ENCODE measurements at places on chromosomes 4 and X.

- no peak for DNase-seq
Measured at GRCh38 chr4:4492161-4492847, 49.5 kb downstream of the STX18 start.

GRCh38 chrX:129634541-129634940 lies 20.2 kb downstream of the APLN start:
- no peak for DNase-seq

DNA sequence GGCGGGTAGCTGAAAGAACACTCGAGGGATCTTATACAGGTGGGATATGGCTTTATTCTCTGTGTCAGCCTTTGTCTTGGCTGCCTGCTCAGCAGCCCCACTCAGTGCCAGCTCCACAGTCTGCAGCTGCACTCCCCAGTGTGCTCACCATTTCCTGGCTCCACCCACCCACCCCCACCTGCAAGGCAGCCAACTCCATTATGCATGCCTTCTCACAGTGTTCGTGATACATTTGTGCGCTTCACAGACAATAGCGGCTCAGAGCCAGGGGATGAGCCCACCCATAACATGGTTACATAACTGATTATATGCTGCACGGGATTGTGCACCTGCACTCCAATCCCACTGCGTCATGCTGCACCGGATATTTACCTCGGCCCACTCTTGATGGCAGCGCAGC lies 8.8 kb upstream of the TMEM128 start:
- DNase-seq, result no peak

- DNase-seq, result no peak
Measured at GRCh38 chrX:100979881-100980607, 10.5 kb downstream of the ARL13A start.

- DNase-seq, result peak; percentile 86
Measured at GRCh38 chr4:128916832-128917231, 107.3 kb downstream of the JADE1 start.

DNA sequence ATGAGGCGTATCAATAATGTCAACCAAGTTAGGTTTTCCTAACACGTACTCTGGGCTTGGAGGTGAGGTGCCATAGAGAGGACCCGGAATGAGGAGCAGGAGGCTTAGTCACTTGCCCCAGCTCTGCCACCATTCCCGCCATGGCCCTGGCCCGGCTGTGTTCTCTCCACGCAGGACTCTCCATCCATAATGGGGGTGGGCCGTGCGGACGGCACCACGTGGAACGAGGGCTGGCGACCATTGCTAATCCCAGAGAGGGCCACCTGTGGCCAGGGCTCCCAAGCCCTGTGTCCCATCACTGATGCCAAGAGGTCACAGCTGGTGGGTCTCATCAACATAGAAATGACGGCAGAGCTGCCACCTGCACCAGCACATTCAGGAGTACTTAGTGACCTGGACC lies 76.4 kb downstream of the JAKMIP1 start:
- no peak for DNase-seq

GRCh38 chr4:128566693-128567092 lies 242.8 kb upstream of the JADE1 start:
- DNase-seq, result no peak

DNA sequence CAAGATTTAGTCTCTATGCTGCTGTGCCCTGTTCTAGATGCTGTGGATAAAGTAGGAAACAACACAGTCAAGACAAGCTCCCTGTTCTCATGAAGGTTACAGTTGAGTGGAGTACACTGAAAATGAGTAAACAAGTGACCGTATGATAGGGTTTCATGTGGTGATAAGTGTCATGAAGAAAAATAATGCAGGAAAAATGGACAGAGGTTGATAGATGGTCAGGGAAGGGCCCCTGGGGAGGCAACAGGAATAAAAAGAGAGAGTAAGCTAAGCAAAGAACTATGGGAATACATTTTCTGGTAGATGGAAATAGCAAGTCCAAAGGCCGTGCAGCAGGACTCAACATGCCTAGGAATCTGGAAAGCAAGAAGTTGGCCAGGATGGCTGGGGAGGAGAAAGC lies 394.0 kb downstream of the DTHD1 start:
- DNase-seq, result no peak
